ENCODE measurements at places on chromosomes 16 and 17.
A peak's percentile ranks its signal among the peaks of the same experiment; 100 is the strongest.

DNA sequence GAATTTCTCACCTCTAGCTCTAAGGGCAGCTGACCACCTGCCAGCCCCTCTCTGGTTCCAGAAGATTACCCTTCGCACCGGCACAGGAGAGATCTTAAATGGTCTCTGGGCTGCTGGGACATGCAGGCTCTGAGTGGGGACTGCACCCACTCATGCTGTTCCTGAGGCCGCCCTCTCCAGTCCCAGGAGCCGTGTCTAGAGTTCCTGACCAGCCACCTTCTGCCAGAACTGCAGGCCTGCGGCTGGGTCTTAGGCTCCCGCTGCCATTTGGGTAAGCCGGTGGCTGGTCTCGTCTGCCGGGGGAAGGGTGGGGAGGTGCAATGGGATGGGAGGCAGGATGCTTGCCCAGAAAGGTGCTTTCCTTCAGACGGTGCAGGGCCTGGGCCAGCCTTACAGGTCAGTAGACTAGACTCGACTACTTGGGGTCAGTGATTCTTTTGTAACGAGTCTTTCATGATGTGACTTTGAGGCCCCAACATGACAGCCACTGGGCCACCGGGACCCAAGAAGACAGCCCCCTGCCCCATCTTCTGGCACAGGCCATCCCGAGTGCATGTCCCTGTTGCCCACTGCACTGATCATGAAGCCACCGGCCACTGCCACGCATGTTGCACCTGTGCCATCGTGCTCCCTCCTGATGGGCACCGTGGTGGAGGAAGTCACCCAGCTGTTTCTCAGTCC is 26.4 kb downstream of the B9D1 start:
- no peak for DNase-seq

DNA sequence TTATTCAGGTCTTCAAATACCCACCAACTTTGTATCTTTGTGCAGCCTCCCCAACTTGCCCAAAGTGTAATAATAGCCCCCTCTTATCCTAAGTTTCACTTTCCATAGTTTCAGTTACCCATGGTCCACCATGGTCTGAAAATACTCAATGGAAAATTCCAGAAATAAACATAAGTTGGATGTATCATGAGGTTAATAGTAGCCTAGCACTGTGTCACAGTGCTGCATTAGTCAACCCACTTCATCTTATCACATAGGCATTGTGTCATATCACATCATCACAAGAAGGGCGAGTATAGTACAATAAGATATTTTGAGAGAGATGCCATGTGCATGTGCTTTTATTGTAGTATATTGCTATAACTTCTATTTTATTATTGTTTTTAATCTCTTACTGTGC is 21.9 kb downstream of the OMG start:
- no peak for DNase-seq

GRCh38 chr16:47036201-47036600 is 62.7 kb upstream of the DNAJA2 start:
- no peak for DNase-seq

DNA sequence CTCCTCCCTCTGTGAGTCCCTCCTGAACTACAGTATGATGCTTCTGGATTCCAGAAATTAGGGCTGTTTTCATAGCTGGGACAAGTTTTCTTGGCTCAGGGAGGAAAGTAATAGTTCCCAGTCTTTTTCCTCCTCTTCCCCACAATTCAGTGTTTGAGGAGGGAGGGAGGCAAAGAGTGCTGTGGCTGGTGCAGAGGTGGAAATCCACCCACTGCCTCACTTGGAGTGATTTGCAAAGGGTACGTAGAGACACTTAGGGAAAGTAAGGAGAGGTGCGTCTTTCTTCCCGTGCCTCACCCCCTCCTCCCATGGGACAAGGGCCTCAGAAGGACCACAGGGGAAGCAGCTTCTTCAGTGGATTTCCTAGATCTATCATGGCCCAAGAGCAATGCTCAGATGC is 21.9 kb downstream of the SDK2 start:
- no peak for DNase-seq

GRCh38 chr16:58464916-58465731 is 34.8 kb upstream of the NDRG4 start:
- DNase-seq = no peak

DNA sequence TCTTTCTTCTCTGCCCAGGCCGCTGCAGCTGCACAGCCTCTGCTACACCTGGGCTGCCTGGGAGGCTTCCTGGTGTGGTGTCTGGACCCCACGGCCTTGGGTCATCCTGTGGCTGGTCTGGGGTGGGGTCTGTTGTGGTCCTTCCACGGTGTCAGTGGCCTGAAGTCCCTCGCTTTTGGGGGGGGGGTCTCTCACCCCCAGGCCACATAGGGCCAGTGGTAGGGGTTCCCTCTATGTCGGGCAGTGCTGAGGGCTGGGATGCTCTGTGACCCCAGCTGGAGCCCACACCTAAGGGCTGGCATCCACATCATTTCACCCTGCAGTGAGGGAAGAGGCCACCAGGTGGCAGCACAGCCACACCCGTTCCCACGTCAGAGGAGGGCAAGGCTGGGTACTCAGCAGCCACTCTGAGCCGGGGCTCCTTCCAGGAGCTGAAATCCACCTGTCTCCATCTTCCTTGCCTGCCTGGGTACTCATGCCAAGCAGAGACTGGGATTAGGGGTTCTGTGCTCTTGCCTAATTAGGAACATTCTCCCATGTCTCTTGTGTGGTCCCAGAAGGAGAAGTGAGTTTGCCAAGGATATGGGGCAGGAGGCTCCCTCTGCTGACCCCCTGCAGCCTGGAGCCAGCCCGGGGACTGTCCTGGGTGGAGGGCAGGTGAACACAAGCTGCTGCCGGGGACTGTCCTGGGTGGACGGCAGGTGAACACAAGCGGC is 13.0 kb downstream of the ENGASE start:
- peak; percentile 72 for DNase-seq

GRCh38 chr16:9138731-9139501 is 47.5 kb downstream of the HAPSTR1 start:
- DNase-seq = peak; percentile 42

DNA sequence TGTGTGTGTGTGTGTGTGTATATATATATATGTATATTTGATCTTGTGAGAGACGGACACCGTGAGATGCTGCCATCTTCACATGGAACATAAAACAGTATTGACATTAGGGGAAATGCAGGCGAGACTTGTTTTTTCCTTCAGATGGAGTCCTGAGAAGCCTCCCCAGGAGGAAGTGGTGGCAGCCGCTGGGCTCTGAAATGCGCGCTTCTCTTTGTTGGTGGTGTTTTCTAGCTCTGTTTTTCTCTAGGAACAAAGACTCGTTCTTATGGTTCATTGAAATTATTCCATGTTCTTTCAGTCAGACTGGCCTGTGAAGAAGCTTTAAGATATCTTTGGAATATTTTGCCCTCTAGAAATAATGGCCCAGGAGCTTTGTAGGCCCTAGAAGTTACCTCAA is 32.9 kb downstream of the SNX29 start:
- DNase-seq = no peak

- no peak for DNase-seq
These were observed 79.1 kb downstream of the KSR1 start for GRCh38 chr17:27535178-27535928.

DNA sequence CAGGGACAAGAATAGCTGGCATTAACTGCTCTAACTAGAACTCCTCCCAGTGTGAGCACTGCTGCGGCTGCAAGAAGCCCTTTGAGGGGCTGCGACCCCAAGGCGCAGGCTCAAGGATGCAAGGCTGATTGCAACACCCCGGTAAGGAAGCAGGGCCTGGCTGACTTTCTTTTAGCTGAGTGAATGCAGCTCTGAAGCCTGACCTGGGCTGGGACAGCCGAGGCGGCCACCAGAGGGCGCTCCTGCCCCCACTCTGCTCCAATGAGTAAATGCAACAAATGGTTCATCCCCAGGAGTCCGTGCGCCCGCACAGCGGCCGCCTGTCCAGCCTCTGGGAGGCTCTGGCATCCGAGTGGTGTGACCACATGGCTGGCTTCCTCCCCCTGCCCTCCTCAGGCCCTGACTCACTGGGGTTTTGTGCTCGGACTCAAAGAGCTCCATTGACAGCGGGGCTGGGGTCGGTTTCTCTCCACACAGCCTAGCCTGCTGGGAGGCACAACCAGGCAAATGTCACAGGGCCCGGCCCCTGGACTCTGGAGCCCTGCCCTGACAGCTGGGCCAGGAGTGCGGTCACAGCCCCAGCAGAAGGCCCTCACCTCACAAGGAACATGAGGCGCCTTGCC is at the start of gene SMIM5:
Gene SMIM5 (plus strand): TSS at position 572 of the 623 bp plus-strand sequence. CDS start 6,768 bp downstream, outside the sequence.
- DNase-seq = peak; percentile 77

DNA sequence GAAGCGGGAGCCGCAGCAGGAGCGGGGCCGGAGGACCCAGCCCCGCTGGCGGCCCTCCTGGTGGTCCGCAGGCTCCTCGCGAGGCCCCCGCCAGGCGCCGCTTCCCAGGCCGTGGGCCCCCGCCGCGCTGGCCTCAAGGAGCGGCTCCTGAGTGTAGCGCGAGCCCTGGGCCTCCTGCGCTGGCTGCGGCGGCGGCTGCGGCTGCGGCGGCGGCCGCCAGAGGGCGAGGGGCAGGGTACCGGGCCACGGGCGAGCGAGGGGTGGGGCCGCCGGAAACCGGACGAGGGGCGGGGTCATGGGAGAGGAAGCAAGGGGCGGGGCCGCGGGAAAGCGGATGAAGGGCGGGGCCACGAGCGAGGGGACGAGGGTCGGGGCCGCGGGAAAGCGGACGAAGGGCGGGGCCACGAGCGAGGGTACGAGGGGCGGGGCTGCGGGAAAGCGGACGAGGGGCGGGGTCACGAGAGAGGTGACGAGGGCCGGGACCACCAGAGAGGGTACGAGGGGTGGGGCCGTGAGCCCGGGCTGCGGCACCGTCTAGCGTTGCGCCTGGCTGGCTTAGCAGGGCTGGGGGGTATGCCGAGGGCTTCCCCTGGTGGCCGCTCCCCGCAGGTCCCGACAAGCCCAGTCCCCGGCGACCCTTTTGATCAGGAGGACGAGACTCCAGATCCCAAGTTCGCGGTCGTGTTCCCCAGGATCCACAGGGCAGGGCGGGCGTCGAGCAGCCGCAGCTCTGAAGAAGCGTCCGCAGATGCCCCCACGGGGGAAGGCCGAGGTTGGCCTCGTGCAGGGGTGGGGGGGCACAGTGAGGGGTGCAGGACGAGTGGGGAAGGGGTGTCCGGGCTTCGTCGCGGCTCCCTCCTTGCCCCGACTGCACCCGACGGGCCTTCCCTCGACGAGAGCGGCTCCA is 1.7 kb downstream of the MYO15B start:
- DNase-seq = peak; percentile 94

- DNase-seq = no peak
These were observed 83.1 kb downstream of the NT5M start for GRCh38 chr17:17386094-17386800.

GRCh38 chr17:37088459-37088858 is 139.7 kb downstream of the AATF start:
- DNase-seq = no peak

DNA sequence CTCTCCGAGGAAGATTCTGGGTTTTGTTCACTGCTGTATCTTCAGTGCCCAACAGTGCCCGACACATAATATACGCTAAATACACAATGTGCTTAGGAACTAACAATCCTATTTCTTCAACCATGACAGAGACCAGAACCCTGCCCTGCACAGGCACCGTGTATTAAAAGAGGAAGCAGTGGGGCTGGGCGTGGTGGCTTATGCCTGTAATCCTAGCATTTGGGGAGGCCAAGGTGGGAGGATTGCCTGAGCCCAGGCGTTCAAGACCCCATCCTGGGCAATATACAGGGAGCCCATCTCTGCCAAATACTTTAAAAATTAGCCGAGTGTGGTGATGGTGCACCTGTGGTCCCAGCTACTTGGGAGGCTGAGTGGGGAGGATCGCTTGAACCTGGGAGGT is 19.3 kb downstream of the ARL2BP start:
- no peak for DNase-seq

- no peak for DNase-seq
These were observed 27.5 kb downstream of the GGA2 start for GRCh38 chr16:23482778-23483177.

GRCh38 chr16:785563-786535 is 2.3 kb downstream of the RPUSD1 start:
- DNase-seq = peak; percentile 63

GRCh38 chr16:23948949-23949411 is 113.2 kb downstream of the PRKCB start:
- peak; percentile 19 for DNase-seq

- DNase-seq = no peak
These were observed 5.2 kb upstream of the PKMYT1 start for GRCh38 chr16:2985462-2985861.

GRCh38 chr17:39146273-39146672 is 5.2 kb downstream of the PLXDC1 start:
- no peak for DNase-seq

- DNase-seq = no peak
These were observed 573 bp upstream of the GNAO1 start for GRCh38 chr16:56190677-56191155.

All from stimulated activated CD4-positive, alpha-beta T cell treated with anti-CD3 and anti-CD28 coated beads, Interleukin-1b, Interleukin-23, amount 100 ng/mL, for 1 hour (primary cell).